ENCODE measurements at places on chromosomes 6 and 20. TPM values are rescaled to one million over a fixed set of nuclear protein-coding genes. Genes with fewer than 3 reads are reported as not detected.

The ADGRF5 gene
- total RNA-seq, result 24.4 TPM

DNA sequence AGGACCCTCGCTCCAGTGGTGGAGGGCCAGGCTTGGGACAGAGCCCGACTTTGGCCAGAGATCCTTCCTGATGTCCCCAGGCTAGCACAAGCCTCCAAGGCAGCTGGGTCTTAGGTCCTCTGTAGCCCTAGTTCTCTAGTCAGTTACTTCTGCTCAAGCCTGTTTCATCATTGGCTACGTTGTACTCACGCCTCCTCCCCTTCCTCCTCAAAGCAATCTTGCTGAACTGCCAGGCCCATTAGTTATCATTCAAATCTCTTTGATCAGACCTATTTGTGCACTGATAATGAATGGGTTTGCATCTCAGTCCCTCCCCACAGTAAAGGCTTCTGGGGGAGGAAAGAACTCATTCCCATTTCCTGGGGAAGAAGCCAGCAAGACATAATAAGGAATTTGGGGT, 256.8 kb downstream of the NFATC2 start:
- DNase-seq, result no peak

GRCh38 chr6:145491126-145491525, 244.2 kb downstream of the EPM2A start:
- DNase-seq, result no peak

- DNase-seq, result no peak
Measured at GRCh38 chr6:38320358-38320757, 319.4 kb downstream of the BTBD9 start.

- no peak for DNase-seq
Measured at GRCh38 chr20:20992277-20992676, 113.9 kb downstream of the LINC00237 start.

- no peak for DNase-seq
Measured at GRCh38 chr6:22194188-22194921, 102.5 kb downstream of the PRL start.

GRCh38 chr6:82872185-82872584, 193.5 kb downstream of the UBE3D start:
- no peak for DNase-seq

DNA sequence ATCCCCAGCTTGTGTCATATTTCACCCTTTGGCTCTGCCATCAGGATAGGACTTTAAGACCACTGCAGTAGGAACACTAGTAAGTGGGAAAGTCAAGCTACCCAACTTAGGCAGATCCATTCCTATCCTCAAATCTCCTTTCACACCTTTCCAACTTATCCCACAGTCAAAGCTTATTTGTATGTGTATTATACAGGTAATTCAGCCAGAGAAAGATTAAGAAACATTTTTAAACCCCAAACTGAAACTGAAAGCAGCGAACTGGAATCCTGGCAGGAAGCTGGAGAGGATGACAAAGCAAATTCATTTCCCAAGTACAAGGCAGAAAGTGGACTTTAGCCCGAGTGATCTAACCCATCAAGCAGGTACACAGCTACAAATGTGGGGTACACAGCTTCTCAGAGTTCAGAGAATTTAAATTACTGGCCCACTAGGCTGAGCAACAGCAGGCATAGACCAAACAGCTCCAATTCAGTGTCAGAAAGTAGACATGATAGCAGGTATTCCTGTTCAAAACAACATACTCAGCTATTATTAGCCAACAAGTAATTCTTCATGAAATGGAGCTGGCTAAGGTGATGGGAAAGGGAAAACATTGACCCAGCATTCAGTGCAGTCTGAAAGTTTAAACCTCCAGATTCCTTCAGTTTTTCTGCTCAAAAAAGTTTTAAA, 39.1 kb downstream of the ILRUN start:
- peak; percentile 89 for DNase-seq

GRCh38 chr6:85945459-85946185, 302.9 kb upstream of the SYNCRIP start:
- DNase-seq, result no peak

DNA sequence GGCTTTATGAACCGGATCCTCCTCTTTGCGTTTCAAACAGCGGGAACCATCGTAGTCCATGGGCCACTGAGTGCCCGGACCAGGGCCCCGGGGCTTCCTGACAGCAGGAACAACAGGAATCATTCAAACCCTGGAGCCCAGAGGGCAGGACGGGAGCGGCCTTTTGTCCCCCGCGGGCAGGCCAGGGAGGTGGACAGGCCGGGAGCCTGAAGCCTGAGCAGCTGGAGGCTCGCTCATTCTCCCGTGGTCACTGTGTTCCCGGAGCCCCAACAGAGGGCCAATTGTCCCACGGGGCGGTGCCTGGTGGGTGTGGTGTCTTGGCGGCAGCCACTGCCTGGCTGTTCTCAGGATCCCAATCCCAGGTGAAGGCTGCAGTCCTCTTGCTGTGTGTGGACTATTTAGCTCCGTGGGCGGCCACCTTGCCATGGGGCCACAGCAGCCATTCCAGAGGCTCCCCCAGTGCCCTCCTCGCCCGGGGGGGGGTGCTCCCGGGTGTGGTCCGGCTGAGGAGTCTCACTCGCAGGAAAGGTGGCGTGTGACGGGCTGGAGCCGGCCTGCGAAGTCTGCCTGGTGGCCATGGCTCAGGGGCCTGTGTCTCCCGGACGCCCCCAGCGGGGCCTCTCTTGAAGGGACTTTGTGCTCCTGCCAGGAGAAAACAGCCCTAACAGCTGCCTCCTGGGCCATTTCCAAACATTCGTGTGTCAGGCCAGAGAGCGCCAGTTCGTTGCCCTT, 77.2 kb upstream of the BHLHE23 start:
- no peak for DNase-seq

All from skin of body (tissue), 3 donors.